GM23248 (cell line): ENCODE measurements at places on chromosomes 2 and 18. TPM values are rescaled to one million over a fixed set of nuclear protein-coding genes. Genes with fewer than 3 reads are reported as not detected.

CCDC85A gene
- total RNA-seq: 4.2 and 9.9 TPM in 2 replicates

EDAR gene
- not detected in 2 replicates for total RNA-seq

MERTK gene
- under 0.01 TPM in 1 of 2 replicates, not detected in the other for total RNA-seq

EEF1B2 gene
- total RNA-seq: 365 and 382 TPM in 2 replicates

EVA1A gene
- total RNA-seq: 95.6 and 126 TPM in 2 replicates

LYPD1 gene
- 0.11 TPM in 1 of 2 replicates, not detected in the other for total RNA-seq

SLC9A4 gene
- not detected in 2 replicates for total RNA-seq

SERPINB10 gene
- total RNA-seq: not detected in 2 replicates

PPM1G gene
- 75.1 and 81.5 TPM in 2 replicates for total RNA-seq

ITM2C gene
- total RNA-seq: 35.0 and 38.9 TPM in 2 replicates

- H3K36me3 ChIP-seq: no peaks in the 10 kb centered on the region
- no peaks in the 10 kb centered on the region for H3K4me1 ChIP-seq
- no peak overlapping the region for H3K4me3 ChIP-seq
- no peak for DNase-seq
- H3K27me3 ChIP-seq: no peaks in the 10 kb centered on the region
Measured at GRCh38 chr2:206098471-206098870, 12.5 kb upstream of the INO80D start.

GRCh38 chr2:232488097-232488711 lies 570 bp upstream of the ECEL1 start:
- no peaks in the 10 kb centered on the region for H3K4me1 ChIP-seq
- H3K36me3 ChIP-seq: no peaks in the 10 kb centered on the region
- H3K27me3 ChIP-seq: peaks cover 37% of the 10 kb centered on the region
- H3K4me3 ChIP-seq: no peak overlapping the region
- H3K27ac ChIP-seq: no peak overlapping the region

- no peaks in the 10 kb centered on the region for H3K36me3 ChIP-seq
- peaks cover 16% of the 10 kb centered on the region for H3K4me1 ChIP-seq
- no peak overlapping the region for H3K4me3 ChIP-seq
Measured at GRCh38 chr2:203908066-203908796, 28.3 kb upstream of the ICOS start.

DNA sequence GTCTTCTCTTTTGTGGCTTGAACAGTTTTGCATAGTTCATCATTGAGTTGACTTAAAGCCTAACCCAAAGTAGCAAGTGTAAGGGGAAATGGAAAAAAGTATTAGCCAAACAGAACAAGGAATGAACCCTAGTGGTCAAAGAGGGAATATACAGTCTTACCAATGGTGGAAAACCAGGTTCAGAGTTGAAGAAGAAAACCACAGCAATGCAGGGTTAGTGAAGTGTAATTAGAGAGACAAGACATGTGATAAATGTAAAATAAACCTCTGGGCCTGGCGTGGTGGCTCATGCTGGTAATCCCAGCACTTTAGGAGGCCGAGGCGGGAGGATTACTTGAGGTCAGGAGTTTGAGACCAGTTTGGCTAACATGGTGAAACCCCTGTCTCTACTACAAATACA lies 2.4 kb downstream of the TTN start:
- no peaks in the 10 kb centered on the region for H3K27me3 ChIP-seq
- H3K4me1 ChIP-seq: no peaks in the 10 kb centered on the region
- no peaks in the 10 kb centered on the region for H3K36me3 ChIP-seq
- H3K27ac ChIP-seq: no peak overlapping the region

DNA sequence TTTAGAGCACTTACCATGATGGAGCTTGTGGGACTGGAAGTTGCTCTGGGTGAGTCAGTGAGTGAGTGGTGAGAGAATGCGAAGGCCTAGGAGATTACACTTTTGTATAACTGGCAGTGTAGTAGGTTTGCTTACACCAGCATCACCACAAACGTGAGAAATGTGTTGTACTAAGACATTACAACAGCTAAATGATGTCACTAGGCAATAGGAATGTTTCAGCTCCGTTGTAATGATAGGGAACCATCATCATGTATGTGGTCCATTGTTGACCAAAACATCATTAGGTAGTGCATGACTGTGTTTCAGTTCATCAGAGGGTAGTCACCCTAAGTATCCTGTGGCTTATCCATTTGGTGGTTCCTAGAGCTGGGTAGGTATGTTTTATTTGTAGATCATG lies 11.9 kb downstream of the ZNF407 start:
- H3K36me3 ChIP-seq: no peaks in the 10 kb centered on the region
- H3K27ac ChIP-seq: peak overlapping the region; percentile 44
- H3K4me1 ChIP-seq: peaks cover 10% of the 10 kb centered on the region; the same call in 1 of the 2 replicates
- DNase-seq: peak; percentile 88

DNA sequence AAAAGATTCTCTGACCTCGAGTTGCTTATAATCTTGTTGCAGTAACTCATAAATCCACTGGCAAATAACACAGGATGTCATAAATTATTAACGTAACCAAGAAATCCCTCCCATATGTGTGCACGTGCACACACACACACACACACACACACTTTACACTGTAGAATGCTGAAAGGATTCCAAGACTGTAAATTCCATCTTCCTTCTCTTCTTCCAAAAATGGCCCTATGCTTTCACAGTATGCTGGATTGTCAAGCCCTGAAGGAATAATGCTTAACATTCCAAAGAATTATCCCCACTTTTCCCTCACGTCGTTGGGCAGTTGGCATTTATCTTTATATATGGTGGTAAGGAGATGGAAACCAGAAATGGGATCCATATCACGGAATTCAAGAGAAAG lies 117.5 kb upstream of the CRIM1 start:
- no peak for DNase-seq
- no peak overlapping the region for H3K4me3 ChIP-seq
- H3K27me3 ChIP-seq: peaks cover 18% of the 10 kb centered on the region

DNA sequence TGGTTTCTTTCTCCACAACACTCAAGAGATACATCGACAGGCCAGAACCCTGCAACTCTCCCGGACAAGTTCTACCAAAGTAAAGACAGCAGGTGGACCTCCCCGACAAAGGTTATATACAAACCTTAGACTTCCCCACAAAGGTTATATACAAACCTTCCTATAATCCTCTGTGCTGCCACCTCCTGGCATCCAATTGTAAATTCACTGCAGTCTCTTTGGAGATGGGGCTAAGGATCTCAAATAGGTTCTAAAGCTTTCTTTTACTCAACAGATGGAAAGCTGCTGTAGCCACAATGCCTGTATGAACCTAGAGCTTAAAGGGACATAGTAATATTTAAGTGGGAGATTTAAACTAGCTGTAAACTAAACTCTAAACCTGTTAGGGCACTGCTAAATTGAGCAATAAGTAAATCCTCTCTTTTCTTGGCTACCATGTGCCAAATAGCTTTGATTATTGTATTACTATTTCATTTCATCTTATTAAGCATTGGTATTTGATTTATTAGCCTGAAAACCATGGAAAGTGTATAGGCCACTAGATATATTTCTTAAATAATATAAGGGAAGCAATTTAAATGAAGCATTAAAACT lies 9.8 kb upstream of the MREG start:
- H3K36me3 ChIP-seq: no peaks in the 10 kb centered on the region
- no peak overlapping the region for H3K27ac ChIP-seq
- H3K4me3 ChIP-seq: no peak overlapping the region
- DNase-seq: peak; percentile 68

DNA sequence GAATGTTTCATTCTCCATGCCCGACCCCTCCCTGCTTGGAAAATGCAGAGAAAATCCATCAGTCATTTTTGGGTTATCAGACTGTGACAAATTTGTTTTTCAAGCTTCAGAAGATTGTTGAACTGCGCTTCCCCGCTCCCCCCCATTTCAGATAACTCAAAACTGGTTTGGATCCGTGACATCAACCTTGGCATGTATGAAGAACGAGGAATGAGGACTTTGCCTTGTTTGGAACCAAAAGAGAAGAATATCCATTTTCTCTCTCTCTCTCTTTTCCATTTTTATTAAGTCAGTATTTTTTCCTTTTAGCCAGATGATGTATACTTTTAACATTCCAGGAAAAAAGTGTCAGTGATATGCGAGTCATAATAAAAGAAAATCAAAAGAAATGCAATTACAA lies 171.6 kb downstream of the BCL2 start:
- no peaks in the 10 kb centered on the region for H3K36me3 ChIP-seq
- DNase-seq: peak; percentile 30
- H3K4me3 ChIP-seq: no peak overlapping the region
- peaks cover 17% of the 10 kb centered on the region for H3K4me1 ChIP-seq
- H3K27me3 ChIP-seq: no peaks in the 10 kb centered on the region

- peaks cover 30% of the 10 kb centered on the region for H3K4me1 ChIP-seq
- DNase-seq: peak; percentile 16
- H3K27me3 ChIP-seq: no peaks in the 10 kb centered on the region
- no peak overlapping the region for H3K27ac ChIP-seq
Measured at GRCh38 chr2:149100739-149101699, 62.5 kb downstream of the LYPD6B start.

GRCh38 chr2:74385396-74385795 lies 5.3 kb upstream of the DCTN1 start:
- no peaks in the 10 kb centered on the region for H3K36me3 ChIP-seq
- no peaks in the 10 kb centered on the region for H3K27me3 ChIP-seq
- H3K27ac ChIP-seq: no peak overlapping the region

DNA sequence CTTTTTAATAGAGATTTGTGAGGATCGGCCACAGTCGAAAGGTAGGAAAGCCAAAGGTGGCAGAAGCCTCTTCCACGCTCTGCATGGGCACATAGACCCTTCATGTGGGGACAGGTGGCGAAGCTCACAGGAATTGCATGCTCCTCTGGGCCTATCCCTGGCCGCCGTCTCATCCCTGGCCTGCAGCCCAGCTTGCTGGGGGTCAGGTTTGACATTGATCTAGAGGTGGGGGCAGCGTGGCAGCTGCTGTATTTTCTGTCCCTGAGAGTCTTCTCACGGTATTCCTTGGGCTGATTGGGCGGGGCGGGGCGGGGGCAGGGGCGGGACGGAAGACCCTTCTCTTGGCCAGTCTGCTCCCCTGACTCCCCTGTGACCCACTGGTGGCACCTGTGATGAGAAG lies 48.9 kb downstream of the STK25 start:
- no peak overlapping the region for H3K4me3 ChIP-seq
- no peaks in the 10 kb centered on the region for H3K27me3 ChIP-seq
- no peaks in the 10 kb centered on the region for H3K4me1 ChIP-seq

GRCh38 chr2:173326806-173327205 lies 27.9 kb upstream of the CDCA7 start:
- H3K4me3 ChIP-seq: no peak overlapping the region
- H3K36me3 ChIP-seq: no peaks in the 10 kb centered on the region
- peak; percentile 59 for DNase-seq
- no peak overlapping the region for H3K27ac ChIP-seq

DNA sequence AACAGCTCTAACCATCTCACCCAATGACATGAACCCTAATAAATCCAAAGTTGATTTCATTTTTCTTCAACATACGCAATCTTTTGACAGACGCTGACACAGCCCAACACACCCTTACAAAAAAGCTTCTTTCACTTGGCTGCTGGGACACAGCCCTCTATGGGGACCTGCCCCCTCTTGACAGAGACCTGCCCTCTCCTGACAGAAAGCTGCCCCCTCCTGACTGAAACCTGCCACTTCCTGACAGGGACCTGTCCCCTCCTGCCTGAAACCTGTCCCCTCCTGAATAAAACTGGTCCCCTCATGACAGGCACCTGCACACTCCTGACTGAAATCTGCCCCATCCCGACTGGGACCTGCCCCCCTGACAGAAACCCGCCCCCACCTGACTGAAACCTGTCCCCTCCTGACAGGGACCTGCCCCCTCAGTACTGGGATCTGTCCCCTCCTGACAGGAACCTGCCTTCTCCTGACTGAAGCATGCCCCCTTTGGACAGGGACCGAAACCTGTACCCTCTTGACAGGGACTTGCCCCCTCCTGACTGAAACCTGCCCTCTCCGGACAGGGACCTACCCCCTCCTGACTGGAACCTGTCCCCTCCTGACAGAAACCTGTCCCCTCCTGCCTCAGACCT lies 87.9 kb downstream of the PXDN start:
- peaks cover 44% of the 10 kb centered on the region for H3K4me1 ChIP-seq
- no peak overlapping the region for H3K4me3 ChIP-seq
- no peaks in the 10 kb centered on the region for H3K27me3 ChIP-seq
- no peak for DNase-seq

GRCh38 chr18:26723981-26724380 lies 141.5 kb downstream of the AQP4 start:
- H3K27me3 ChIP-seq: peaks cover 6% of the 10 kb centered on the region; the same call in 1 of the 2 replicates
- DNase-seq: no peak
- no peaks in the 10 kb centered on the region for H3K36me3 ChIP-seq
- H3K4me3 ChIP-seq: no peak overlapping the region

DNA sequence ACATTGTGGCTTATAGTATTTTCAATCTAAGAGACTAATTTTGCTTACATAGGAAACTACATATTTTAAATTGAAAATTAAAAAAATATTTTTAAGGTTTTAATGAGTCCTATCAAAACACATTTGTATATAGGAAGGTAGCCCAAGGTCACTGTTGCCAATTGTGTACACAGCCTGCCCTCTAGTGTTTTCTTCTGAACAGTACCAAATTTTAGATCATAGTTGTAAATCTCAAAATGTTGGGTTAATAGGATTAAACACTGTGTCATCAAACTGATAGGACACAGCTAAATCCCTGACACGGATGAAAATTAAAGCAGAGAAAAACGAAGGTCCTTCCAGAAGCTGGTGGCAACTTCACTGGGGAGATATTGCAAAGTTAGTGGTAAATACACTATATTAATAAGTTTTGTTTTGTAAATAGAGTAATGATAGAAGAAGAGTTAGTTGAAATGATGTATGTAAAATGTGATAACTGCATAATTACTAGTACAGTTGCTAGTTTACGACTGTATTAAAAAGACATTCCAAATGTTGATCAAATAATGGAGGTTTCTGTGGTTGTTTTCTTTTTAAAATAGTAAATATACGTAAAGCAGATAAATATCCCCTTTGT lies 19.7 kb downstream of the CLUL1 start:
- no peak overlapping the region for H3K4me3 ChIP-seq
- peak; percentile 82 for DNase-seq
- H3K4me1 ChIP-seq: peaks cover 9% of the 10 kb centered on the region; the same call in 1 of the 2 replicates
- no peaks in the 10 kb centered on the region for H3K36me3 ChIP-seq

- peaks cover 14% of the 10 kb centered on the region; the same call in 1 of the 2 replicates for H3K36me3 ChIP-seq
- peaks cover 77% of the 10 kb centered on the region for H3K4me1 ChIP-seq
- H3K4me3 ChIP-seq: no peak overlapping the region
- H3K27me3 ChIP-seq: no peaks in the 10 kb centered on the region
- 0 out of 2 replicates have a peak overlapping the region, but pooled peaks have one; percentile 3 for H3K27ac ChIP-seq
Measured at GRCh38 chr2:207128867-207129266, 36.9 kb downstream of the KLF7 start.
